ENCODE measurements at places on chromosomes 6 and 20.

DNA sequence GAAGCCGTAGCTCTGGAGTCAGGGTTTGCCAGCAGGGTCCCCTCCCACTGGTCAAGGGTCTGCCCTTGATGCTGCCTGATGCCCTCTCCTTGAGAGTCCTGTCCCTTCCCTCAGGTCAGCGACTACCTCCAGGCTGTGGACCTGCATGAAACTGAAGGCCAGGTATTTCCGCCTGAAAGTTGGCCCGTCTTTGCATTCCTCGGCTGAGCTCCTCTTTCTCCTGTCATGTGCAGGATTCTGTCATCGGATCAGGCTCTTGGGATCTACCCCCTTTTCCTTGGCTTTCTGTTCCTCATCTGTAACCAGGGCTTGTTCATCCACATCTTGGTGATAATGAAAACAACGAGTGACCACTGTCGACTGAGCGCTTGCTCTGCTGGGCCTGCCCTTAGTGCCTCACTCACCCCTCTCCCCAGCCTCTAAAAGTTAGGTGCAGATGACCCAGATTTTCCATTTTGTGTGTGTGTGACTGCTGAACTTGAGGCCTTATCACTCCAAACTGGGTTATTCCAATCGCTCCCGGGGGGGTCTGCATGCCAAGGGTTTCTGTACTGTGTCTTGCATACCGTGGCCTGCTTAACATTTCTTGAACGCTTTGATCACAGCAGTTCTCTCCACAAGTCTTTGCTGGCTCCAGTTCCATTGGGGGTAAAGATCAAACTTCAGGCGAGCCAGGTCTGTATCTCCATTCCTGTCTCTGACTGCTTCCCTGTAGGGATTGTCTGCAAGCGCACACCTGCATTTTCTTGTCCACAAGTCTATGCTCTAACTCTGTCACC is 81.6 kb downstream of the DTD1 start:
- peak; percentile 44 for DNase-seq

DNA sequence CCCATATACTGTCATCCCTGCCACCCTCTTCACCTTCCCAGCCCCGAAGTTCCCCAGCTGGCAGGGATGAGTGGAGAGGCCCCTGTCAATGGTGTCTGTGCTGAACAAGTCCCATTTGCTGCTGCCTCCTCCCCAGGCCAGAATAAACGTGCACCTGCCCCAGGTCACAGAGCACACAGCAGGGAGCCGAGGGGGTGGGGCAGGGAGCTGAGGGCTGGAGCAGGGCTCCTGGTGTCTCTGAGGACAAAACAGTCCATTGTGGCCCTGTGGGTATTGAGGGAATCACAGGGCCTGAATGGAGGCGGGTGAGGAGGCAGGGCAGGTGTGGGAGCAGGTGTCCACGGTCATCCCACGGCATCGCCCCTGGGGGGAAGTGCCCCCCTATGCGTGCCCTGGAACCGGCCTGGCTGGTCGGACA is 55.8 kb downstream of the SNAI1 start:
- DNase-seq: no peak

- peak; percentile 66 for DNase-seq
These were observed at the start of gene SERPINB6 for GRCh38 chr6:2971420-2972218. TSS of gene SERPINB6 (minus strand) at chr6:2971567. CDS start at chr6:2959332, 12,235 bp downstream.

DNA sequence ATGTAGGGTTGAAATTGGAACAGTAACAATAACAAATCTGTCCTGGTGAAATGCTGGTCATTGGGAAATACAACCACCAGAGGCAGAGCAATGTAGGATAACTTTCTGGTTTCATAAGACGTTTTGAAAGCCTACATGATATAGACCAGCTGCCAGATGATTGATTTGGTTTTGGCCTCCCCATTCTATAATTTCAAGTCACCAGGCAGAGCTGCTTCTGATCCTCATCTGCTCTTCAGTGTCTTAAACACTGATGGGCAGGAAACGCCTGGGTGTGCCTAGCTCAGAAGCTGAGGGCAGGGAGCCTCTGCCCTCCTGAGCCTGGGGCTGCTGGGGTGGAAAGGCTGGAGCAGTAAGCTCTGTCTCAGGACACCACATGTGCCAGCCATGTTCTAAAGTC is 24.5 kb downstream of the DHX35 start:
- DNase-seq: no peak

GRCh38 chr6:122653094-122653493 is 42.9 kb downstream of the PKIB start:
- DNase-seq: no peak

DNA sequence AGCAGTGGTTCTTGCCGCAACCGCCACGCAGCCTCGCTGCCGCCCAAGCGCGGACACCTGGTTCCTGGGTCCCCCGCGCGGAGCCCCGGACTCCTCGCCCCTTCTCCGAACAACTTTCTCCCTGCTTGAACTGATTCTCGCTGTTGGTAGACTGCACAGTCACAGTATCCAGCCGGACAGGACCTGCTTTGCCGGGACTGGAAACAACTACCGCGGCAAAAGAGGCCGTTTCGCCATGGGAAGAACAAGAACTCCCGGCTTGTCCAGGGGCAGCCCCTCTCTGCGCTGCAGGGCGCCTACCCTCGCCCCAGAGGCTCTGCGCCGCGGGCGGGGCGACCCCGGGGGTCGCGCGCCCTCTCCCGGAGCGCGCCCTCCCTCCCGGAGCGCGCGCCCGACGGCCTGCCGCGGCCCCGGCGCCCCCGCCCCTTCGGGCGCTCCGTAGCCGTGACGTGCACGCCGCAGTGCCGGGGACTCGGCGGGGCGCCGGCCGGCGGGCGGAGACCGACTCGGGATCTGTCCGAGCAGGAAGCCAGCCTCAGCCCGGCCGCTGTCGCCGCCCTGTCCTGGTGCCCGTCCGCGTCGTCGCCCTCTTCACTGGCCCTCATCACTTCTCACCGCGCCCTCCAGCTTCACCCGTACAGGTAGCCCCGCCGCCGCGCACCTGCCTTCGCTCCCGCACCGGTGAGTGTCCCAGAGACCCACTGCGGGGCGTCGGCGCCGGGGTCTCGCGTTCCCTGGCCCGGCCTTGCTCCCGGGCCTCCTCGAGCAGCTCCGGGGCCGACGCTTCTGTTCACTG is at the start of gene MYO6:
TSS of gene MYO6 (plus strand) at position 497 of the 796 bp plus-strand sequence. CDS start 68,309 bp downstream, outside the sequence.
- peak; percentile 97 for DNase-seq

DNA sequence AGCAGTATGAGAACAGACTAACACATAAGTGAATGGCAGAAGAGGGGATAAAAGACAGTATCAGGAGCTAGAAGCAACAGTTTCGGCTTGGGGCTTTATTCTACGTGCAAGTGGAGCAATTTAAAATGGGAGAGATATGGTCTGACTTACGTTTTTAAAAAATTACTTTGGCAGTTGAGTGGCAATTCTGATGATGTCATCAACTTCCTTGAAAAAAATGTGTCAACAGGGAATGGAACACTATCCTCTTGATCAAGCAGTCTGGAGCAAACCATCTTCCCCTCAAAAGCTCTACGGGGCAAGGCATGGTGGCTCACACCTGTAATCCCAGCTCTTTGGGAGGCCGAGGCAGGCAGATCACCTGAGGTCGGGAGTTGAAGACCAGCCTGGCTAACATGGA is 24.1 kb downstream of the PTPRT start:
- no peak for DNase-seq

All from posterior cingulate gyrus (tissue), 11 donors.